ENCODE measurements at places on chromosomes 7 and 10. TPM values are rescaled to one million over a fixed set of nuclear protein-coding genes. Genes with fewer than 3 reads are reported as not detected.

- H3K27me3 ChIP-seq, result no peaks in the 10 kb centered on the region
- H3K4me3 ChIP-seq, result no peak overlapping the region
- no peaks in the 10 kb centered on the region for H3K36me3 ChIP-seq
- no peak for ATAC-seq
- no peaks in the 10 kb centered on the region for H3K4me1 ChIP-seq
Measured at GRCh38 chr7:10912077-10912476, 61.6 kb upstream of the PHF14 start.

- H3K27me3 ChIP-seq, result no peaks in the 10 kb centered on the region
- H3K27ac ChIP-seq, result no peak overlapping the region
- no peak overlapping the region for H3K4me3 ChIP-seq
- no peaks in the 10 kb centered on the region for H3K36me3 ChIP-seq
Measured at GRCh38 chr7:4200546-4201094, 481.5 kb upstream of the FOXK1 start.

Gene BAIAP2L1
- 0.13 TPM for total RNA-seq

Gene CPED1
- total RNA-seq, result 35.1 TPM

Gene PTF1A
- not detected for total RNA-seq

Gene CALY
- total RNA-seq, result not detected

Gene TET1
- total RNA-seq, result 7.2 TPM
